ENCODE measurements at places on chromosomes 12 and 14. TPM values are rescaled to one million over a fixed set of nuclear protein-coding genes. Genes with fewer than 3 reads are reported as not detected.

GRCh38 chr14:85675957-85676356, 146.0 kb downstream of the FLRT2 start:
- DNase-seq: no peak
- H3K27me3 ChIP-seq: no peaks in the 10 kb centered on the region
- no peaks in the 10 kb centered on the region for H3K36me3 ChIP-seq

- H3K27ac ChIP-seq: no peak overlapping the region
- H3K4me1 ChIP-seq: no peaks in the 10 kb centered on the region
- H3K27me3 ChIP-seq: no peaks in the 10 kb centered on the region
- no peaks in the 10 kb centered on the region for H3K36me3 ChIP-seq
- H3K4me3 ChIP-seq: no peak overlapping the region
Observed at GRCh38 chr12:100738086-100738485, 56.5 kb upstream of the ANO4 start.

DNA sequence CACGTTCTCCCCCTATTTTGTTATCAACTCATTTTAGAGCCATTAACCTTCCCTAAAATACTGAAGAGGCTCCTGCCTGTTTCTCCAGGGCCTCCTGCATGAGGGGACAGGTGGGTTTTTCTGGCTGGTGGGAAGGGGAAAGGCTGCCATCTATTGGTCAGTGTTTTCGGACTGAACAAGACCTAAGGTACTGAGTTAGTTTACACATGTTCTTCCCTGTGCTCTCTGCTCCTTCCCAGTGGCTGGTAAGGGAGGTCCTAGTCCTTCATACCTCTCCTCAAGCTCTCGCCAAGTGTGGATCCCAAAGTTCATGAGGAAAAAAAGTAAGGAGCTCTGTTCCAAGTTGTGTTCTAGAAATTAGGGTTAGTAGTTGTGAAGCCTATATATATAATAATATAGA, 357.5 kb downstream of the FSCB start:
- H3K4me1 ChIP-seq: no peaks in the 10 kb centered on the region
- no peaks in the 10 kb centered on the region for H3K36me3 ChIP-seq
- H3K27me3 ChIP-seq: no peaks in the 10 kb centered on the region
- no peak overlapping the region for H3K4me3 ChIP-seq
- no peak for DNase-seq

ZFYVE21 gene
- 162 TPM for total RNA-seq
